ENCODE measurements at places on chromosomes 11 and 22. TPM values are rescaled to one million over a fixed set of nuclear protein-coding genes. Genes with fewer than 3 reads are reported as not detected.

GRCh38 chr22:35651085-35651484 is 2.8 kb downstream of the APOL6 start:
- DNase-seq: no peak

DNA sequence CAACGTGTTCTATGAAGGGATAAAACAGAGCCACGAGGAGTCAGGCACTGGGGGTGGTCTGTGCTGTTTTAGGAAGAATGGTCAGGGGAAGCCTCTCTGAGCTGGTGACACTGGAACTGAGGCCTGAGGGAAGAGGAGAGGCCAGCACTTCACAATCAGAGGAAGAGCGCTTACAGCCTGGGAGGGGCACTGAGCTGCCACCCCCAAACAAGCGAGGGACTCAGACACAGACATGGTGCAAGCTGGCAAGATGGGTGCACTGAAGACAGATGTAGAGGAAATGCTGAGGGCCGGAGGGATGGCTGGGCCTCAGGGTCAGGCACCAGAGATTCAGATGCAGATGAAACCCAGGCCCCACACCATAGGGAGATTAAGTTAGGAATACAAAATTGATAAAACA is 40.0 kb upstream of the TP53I11 start:
- no peak for DNase-seq

- no peak for DNase-seq
These were observed 109.2 kb downstream of the RRM1 start for GRCh38 chr11:4203603-4204360.

DNA sequence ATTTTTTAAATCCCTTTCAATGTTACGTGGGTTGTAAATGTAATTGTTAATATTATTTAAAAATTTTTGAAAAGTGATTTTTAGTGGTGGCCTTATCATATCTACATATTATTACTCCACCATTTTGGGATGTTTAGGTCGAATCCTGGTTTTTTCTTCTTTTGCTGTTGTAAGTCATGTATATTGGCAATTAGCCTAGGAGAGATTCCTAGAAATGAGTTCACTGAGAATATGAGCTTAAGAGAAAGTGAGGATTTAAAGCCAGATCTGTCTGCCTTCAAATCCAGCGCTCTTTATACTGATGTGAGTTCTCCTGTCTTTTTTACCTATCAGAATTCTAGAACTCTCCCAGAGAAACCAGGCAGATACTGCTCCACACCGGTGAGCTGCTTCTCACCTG is 56.1 kb downstream of the PTPRJ start:
- DNase-seq: no peak

Gene YIF1A
- 162 TPM for total RNA-seq

Gene NCR3LG1
- 2.5 TPM for total RNA-seq

Gene CRYBB3
- total RNA-seq: not detected

Gene DPP3
- 65.3 TPM for total RNA-seq

Gene SLCO2B1
- not detected for total RNA-seq
